Posterior vena cava (tissue), 2 donors: ENCODE measurements at places on chromosomes 6 and 20. TPM values are rescaled to one million over a fixed set of nuclear protein-coding genes. Genes with fewer than 3 reads are reported as not detected.

Gene ATP6V1G2
- 1.2 TPM for total RNA-seq

Gene VWA7
- 0.37 TPM for total RNA-seq

Gene CCM2L
- 6.8 TPM for total RNA-seq

Gene APOM
- total RNA-seq, result 0.60 TPM

Gene EYS
- total RNA-seq, result not detected

Gene SYCP2
- total RNA-seq, result 3.1 TPM

Gene SALL4
- not detected for total RNA-seq

Gene SYCP2L
- 0.71 TPM for total RNA-seq

Gene METTL24
- total RNA-seq, result 12.0 TPM

- no peak for DNase-seq
Measured at GRCh38 chr6:37024656-37025337, 19.3 kb downstream of the FGD2 start.

DNA sequence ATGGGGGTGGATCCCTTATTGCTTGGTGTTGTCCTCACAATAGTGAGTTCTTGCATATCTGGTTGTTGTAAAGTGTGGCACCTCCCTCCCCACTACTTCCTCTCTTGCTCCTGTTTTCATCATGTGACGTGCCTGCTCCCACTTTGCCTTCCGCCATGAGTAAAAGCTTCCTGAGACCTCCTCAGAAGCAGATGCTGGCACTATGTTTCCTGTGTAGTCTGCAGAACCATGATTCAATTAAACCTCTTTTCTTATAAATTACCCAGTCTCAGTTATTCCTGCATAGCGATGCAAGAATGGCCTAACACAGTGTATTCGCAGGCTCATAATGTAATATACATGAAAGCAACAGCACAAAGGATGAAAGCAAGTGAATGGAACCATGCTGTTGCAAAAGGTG, 28.4 kb upstream of the ANKRD60 start:
- DNase-seq, result no peak

DNA sequence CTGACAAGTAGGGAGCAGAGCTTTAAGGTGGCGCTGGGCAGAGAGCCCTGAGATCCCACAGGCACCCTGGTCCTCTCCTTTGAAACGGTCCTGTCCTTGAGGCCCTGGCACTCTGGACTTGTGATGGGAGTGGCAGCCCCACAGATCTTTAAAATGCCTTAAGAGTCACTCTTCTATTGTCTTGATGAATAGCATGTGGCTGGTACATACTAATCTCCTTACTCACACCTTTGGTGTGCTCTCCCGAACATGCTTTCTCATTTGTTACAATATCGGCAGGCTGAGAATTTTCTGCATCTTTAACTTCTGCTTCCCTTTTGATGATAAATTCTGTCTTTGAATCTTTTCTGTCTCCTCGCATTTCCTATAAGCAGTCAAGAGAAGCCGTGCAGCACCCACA, 333.8 kb downstream of the TFAP2A start:
- DNase-seq, result no peak

DNA sequence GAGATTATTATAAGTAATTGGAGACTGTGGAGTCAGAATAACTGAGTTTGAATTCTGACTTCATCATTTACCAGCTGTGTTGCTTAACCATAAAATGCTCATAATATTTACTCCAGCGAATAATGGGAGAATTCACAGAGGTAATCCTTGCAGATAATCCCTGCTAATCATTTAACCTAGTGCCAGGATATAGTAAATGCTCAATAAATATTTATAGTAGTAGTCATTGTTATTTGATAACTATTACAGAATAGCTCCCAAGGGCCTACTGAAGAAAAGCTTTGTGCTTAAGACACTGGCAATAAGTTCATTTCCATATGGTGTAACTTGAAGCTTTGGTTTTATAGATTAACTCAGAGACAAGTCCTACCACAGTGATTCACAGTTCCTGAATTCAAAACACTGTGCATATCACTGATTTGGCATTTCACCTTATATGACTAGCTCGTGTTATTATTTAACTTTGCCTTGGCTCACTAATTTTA, 208.8 kb upstream of the PLCB4 start:
- DNase-seq, result no peak

GRCh38 chr6:154548130-154548830, 37.8 kb upstream of the CNKSR3 start:
- DNase-seq, result no peak

DNA sequence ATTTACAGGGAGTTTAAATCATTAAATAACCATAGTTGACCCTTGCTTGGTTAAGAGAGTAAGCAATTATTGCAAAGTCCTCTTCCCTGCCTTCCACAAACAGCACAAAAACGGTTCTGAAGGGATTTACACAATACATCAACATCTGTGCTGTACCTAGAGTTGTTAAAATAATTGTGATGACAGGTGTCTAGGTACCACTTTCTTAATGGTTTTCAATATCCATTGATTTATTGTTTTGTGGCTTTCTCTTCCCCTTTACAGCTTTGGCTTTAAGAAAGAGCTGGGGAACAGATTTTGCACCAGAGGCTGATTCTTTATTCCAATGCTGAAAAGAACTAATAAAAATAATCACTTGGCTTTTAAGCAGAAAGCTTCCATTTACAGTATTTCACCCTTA, 598 bp upstream of the SOX4 start:
- no peak for DNase-seq

DNA sequence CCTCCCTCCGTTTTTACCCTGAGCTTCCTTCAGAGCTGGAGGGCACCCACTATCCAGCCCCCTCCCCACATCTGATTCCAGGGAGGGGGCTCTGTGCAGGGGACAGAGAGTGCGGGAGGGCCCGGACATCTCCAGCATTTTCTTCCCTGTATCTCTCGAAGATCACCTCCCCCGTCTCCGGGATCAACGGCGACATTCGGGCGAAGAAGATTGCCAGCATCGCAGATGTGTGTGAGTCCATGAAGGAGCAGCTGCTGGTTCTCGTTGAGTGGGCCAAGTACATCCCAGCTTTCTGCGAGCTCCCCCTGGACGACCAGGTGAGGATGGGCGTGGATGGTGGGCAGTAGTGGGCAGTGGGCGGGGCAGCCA, 58.8 kb downstream of the HNF4A start:
- no peak for DNase-seq

DNA sequence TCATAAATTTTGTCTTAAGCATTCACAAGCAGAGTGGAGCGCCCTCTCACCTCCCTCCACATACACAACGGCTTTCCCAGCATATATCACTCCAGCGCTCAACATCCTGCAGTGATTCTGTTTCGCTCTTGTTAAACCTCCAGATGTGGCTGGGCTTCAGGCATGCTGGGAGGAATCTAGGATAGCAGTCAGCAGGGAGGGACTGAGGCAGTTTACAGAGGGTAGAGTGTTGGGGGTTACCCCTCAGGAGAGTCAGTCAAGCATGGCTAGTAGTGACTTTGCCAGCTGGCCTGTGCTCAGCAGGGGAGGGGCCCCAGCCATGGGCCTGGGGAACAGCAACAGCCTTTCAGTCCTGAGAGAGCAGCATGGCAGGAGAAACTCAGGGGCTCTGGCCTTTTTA, 161.4 kb upstream of the FLRT3 start:
- DNase-seq, result no peak

- DNase-seq, result peak; percentile 12
Measured at GRCh38 chr6:167659046-167659445, 167.7 kb upstream of the AFDN start.

- no peak for DNase-seq
Measured at GRCh38 chr6:31888276-31889258, 8.9 kb downstream of the EHMT2 start.

- DNase-seq, result no peak
Measured at GRCh38 chr6:7468382-7469081, 72.9 kb upstream of the DSP start.

- no peak for DNase-seq
Measured at GRCh38 chr6:41318261-41318653, 17.2 kb upstream of the NCR2 start.

GRCh38 chr6:11553824-11554223, 16.3 kb downstream of the TMEM170B start:
- no peak for DNase-seq

DNA sequence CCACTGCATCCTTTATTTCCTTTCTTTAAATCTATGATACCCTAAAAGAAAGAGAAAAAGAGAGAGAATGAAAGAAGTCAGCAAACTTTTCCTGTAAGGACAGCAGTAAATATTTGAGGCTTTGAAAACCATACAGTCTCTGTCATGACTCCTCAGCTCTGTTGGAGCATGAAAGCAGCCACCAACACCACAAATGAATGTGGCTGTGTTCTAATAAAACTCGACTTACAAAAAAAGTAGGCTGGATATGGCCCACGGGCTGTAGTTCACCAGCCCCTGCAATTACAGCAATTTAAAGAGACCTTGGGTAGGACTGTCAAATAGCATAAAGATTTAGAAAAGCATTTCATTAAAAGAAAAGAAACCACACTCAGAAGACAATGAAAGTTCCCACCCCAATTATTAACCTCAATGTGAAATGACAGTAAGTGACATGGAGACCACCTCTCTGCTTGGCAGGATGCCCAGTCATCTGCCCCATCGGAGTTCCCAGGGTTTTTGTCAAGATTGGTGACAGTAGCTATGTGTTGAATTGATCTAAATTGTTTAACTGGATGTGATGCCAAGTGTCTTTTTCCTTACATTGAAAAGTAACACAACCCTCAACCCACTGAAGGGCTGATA, 50.9 kb downstream of the TNFRSF21 start:
- no peak for DNase-seq

GRCh38 chr6:133456944-133457343, 215.8 kb downstream of the EYA4 start:
- no peak for DNase-seq

DNA sequence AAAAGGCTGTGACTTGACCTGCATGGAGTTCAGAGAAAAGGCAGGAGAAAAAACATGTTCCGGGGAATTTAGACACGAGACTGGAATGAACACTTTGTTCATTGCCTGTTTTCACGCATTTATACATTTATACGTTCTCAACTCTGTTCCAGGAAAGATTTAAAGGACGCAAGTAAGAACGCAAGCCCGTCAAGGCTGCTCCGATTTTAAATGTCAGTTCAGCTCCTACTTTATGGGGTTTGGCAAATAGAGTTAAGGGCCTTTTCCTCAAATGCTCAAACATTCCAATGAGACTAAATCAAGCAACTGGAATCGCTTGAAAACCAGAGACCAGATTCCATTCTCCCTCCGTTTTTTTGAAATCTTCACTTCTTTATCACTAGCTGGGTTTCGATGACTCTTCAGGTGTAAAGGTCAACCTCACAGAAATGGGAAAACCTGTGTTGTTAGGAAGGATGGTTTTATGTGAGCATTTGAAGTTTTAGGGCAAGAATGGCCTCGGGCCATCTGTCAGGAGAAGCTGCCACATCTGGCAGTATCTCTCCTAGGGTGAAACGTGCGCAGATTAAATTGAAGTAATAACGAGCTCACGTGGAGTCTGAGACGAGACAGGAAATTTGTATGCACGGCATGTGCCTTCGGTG, 24.9 kb downstream of the TTLL2 start:
- DNase-seq, result no peak

- DNase-seq, result no peak
Measured at GRCh38 chr6:22827760-22828159, 258.4 kb downstream of the HDGFL1 start.

GRCh38 chr20:5996765-5997164, 46.3 kb downstream of the MCM8 start:
- DNase-seq, result no peak

- DNase-seq, result no peak
Measured at GRCh38 chr6:3822747-3823445, 26.3 kb upstream of the FAM50B start.

DNA sequence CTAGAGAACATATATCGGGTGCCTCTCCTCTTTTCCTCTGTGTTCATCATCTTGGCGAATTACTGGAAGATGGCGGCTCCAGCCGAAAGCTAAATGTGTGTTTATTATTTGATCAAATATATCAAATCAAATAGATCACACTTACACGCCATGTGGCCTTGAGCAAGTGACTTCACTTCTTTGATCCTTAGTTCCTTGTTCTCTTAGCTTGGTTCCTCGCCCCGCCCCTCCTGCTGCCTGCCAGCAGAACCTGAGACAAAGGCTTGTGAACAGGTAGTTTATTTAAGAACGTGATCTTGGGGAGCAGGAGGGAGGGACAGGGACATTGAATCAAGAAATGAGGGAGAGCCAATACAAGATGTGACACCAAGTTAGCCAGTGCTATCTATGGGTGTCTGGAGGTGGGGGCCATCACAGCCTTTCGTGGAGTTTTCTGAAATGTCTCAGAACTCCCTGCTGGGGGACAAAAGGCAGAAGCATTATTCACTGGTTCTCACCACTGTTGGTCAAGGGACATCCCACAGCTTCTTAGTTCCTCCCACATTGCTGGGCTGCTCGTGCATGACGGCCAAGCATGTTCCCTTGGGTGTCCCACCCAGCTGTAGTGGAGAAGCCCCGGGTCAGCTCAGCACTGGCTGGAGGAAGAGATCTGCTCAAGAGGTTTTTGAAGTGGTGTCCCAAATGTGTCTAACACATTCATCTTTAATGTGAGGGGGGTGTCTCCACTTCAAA, 44.9 kb upstream of the RNF24 start:
- DNase-seq, result no peak

DNA sequence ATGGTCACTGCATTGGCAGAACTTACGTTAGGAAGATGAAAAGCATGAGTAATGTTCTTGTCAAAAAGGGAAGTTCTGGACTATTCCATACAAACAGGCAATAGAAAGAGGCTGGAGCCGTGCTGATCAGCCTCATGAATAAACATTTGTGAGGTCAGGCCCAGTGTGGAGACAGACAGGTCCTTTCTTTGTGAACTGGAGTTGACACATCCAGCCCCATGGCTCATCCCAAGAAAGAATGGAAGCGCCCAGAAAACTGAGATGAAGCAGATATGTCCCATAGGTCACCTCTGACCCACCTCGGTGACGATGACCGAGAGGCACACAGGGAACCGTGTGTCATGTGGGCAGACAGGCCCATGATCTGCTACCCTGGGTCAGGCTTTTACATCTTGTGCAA, 276.0 kb upstream of the SGK1 start:
- DNase-seq, result no peak

GRCh38 chr6:140271759-140272377, 897.4 kb upstream of the CITED2 start:
- no peak for DNase-seq

GRCh38 chr6:51495610-51496396, 591.6 kb downstream of the PKHD1 start:
- no peak for DNase-seq
